ENCODE measurements at places on chromosomes 12 and 14.
A peak's percentile ranks its signal among the peaks of the same experiment; 100 is the strongest.

DNA sequence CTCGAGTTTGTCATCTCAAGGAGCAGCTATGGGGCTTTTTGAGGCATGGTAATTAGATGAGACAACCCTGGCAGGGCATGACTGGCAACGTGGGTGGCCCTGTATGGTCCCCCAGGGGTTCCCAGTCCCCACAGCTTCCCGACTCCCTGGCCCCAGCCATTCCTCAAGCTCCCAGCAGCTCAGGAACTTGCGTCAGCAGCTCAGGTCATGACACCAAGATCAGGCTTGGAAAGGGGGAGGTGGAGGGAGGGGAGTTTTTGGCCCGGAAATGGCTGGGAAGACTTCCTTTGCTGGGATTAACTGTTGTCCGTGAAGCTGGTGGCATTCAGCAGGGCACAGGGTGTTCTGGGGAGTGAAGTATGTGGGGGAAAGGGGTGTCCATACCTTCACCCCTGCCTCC is 10.4 kb upstream of the NRIP2 start:
- no peak for DNase-seq

- peak; percentile 16 for DNase-seq
Measured at GRCh38 chr12:31896514-31897039, 62.6 kb upstream of the RESF1 start.

- no peak for DNase-seq
Measured at GRCh38 chr12:4044101-4044500, 170.9 kb upstream of the PARP11 start.

DNA sequence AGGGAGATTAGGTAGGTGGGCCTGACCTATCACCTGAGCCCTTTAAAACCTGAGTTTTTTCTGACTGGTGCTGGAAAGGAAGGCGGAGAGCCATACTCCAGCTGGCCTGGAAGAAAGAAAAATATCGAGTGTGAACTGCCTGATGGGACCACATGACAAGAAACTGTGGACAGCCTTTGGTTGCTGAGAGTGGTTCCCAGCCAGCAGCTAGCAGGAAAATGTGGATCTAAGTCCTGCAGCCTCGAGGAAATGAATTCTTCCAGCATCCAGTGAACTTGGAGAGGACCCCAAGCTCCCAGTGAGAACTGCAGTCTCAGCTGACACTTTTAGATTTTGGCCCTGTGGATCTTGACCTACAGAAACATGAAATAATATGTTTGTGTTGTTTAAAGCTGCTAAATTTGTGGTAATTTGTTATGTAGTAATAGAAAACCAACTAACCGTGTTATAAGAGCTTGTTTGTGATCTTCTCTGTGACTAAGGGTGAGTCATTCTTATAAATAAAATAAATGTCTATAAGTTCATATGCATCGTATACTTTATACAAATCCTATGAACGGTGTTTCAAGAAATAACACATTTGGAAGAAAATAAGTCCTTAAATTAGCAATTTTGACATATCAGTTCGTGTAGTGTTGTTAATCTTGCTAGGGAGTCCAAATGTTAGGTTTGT is 359.6 kb downstream of the BMP4 start:
- no peak for DNase-seq

GRCh38 chr12:105852951-105853350 is 285.8 kb downstream of the NUAK1 start:
- no peak for DNase-seq

GRCh38 chr12:26631846-26632245 is 201.1 kb downstream of the ITPR2 start:
- DNase-seq = no peak

- no peak for DNase-seq
Measured at GRCh38 chr14:24274101-24274543, 2.7 kb upstream of the RABGGTA start.

- DNase-seq = no peak
Measured at GRCh38 chr12:26295001-26295400, 99.6 kb downstream of the SSPN start.

- no peak for DNase-seq
Measured at GRCh38 chr14:80202888-80203562, 8.3 kb downstream of the DIO2 start.

DNA sequence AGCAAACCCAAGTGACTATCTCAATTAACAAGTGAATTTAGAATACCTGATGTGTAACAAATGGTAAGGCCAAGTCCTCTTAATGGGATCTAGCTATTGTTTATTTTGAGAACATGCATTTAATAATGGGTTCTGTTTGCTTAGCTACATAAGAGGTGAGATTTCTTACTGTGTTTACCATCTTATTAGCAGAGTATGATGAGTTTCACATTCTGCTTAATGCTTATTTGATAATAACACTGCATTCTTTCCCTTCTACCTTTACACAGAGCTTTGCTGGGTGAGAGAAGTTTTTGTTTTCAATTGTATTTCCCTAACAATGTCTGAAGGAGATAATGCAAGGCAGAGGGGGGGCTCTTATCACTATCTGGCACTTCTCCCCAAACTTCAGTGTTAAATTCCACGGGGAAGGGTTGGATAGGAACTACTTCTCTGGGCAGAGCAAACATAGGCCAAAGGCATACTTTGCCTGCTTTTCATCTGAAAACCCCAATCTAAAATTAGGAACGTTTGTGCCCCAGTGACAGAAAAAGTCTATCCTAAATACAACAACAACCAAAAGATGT is 129.0 kb upstream of the ATXN7L3B start:
- DNase-seq = no peak

- no peak for DNase-seq
Measured at GRCh38 chr12:66668311-66668710, 10.6 kb downstream of the GRIP1 start.

- DNase-seq = no peak
Measured at GRCh38 chr12:59904874-59905521, 309.2 kb downstream of the SLC16A7 start.

DNA sequence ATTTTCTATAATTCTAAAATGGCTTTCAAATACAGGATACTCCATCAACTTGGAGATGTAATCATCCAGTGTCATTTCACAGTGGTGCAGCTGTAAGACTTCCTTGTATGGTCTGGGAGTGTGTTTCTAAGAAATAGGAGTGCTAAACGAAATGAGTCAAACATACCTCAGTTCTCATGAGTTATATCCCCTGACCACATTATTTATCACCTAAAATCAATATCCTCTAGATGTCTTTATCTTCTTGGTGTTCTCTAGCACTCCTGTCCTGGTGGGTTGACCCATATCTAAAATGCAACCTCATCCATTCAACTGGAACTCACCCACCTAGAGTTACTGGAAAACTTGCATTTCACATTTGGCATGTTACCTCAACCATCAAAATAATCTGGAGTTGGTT is 33.2 kb downstream of the TMEM30B start:
- no peak for DNase-seq

DNA sequence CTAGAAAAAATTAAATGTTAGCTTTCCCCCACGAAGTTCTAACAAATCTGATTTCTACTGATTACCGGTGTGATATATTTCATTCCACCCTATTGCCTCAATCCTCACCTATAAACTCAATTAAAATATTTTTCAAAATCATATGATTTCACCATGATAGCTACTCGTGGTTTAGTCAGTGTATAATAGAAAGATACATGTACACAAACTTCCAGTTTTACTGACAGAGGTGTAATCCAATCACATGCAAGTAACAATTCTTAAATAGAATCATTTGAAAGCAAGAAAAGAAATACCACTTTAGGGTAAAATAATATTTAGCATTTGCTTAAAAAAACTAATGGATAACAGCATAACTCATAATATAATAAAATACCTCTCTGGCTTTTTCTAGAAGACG is 55.0 kb upstream of the C12orf50 start:
- no peak for DNase-seq

DNA sequence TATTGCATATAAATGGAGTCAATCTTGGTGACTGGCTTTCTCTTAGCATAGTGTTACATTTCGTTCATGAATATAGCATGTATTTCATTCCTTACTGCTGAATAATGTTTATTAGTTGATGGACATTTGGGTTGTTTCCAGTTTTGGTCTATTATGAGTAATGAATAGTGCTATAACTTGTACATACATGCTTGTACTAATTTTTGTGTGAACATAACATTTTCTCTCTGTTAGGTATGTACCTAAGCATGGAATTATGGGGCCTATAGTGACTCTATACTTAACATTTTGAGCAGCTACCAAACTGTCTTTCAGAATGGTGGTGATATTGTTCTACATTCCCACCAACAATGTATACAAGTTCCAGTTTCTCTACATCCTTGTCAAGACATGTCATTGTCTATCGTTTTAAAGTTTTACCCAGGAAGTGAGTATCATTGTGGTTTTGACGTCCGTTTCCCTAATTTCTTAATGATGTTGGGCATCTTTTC is 23.1 kb downstream of the ATP2A2 start:
- no peak for DNase-seq

GRCh38 chr14:99531251-99532096 is 50.3 kb downstream of the CCNK start:
- no peak for DNase-seq

- no peak for DNase-seq
Measured at GRCh38 chr12:5432011-5432400, at the start of gene NTF3. Gene NTF3, plus strand, starts transcription at chr12:5432108. Its CDS starts 217 bp downstream, at chr12:5432325.

DNA sequence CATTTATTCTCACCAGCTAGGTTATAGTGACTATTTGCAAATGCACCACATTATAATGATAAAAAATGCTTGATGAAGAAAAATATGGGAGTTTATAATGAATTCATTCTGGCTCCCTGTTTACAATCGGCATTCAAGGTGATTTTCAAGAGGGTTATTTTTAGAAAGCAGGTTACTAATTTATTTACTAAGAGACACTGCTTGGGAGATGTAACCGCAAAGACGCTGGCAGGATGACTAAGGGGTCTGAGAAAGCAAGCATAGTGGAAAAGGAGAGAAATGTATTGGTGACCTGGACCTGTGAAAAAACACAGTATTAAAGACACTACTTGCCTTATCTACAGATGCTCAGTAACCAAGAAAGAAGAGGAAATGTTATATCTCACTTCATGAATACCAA is 13.3 kb upstream of the PITPNM2 start:
- DNase-seq = no peak

DNA sequence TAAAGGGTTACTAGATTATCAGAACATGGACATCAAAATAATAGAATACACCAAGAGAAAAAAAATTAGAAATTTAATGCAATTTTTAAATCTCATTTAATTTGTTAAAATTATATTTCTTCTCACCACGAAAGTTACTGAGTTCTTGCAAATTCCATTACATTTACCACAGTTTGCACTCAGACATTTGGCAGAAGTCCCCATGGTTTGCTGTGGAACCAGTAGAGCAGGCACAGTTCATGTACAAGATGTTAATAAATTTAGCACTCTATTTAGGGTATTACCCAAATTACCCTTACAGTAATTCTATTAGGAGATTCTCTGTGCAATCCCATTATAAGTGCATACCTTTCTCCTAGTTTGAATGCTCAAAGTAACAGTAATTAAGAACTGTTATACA is 9.7 kb downstream of the SCN8A start:
- no peak for DNase-seq
